Stimulated activated CD4-positive, alpha-beta T cell treated with anti-CD3 and anti-CD28 coated beads, TNF-alpha, amount 100 ng/mL, for 4 hours (primary cell): ENCODE measurements at places on chromosomes 1 and 21.

- DNase-seq, result no peak
Observed at GRCh38 chr1:200886594-200886993, 8.1 kb upstream of the INAVA start.

DNA sequence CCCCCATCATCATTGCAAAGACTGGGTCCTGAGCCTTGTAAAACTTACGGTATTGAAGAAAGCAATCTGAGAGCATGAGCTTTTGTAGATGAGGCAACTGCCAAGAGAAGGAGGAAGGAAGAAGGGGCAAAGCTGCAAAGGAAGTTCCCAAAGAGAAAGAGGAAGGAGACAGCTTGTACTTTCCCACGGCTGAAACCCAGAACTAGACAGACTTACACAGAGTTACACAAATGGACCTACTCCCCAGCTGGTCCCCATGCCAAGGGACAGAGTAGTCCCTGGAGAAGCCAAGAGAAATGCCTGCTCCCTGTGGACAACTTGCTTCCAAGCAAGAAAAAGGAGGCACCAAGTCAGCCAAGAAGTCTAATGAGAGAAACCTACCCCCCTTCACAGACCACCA is 22.6 kb downstream of the SLC5A9 start:
- no peak for DNase-seq

DNA sequence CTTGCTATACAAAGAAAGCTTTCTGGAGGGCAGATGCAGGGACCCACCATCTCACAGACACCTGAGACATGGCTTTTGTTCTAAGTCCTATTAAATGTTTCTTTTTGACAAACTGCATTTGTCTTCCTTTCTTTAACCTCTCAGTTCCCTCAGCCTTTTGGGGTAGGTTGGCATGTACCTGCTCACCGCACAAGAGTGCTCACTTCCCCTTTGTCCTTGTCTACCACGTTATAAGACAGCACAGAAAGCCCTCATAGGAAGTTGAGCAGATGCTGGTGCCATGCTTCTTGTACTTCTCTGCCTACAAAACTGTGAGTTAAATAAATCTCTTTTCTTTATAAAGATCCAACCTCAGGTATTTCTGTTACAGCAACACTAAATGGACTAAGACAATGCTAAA is 31.9 kb upstream of the RGS21 start:
- no peak for DNase-seq

DNA sequence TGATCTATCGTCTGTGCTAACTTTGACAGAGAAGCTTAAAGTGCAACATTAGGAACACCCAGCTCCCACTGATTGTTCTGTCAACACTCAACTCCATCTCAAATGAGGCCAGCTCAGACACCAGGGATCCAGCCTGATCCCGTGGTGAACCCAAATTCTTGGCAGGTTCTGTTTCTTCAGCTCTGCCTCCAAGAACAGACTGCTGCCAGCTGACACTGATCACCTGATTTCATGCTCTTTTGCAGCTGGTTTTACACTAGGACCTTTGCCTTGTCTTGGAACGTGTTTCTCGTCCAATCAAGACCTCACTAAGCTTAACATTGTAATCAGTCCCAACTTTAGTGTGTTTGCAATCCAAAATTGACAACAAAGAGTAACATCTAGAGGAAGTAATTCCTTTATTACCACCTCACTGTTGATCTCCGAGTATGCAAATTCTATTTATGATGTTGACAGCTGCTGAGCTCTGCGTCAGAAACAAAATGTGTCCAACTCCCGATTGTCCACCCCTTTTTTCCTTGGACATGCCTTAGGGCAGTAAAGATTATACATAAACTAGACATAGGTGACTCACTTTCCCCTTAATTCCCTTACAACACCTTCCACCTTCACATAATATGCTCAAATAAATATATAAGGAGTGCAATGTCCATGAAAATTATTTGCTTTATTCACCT is 1.6 kb upstream of the HYI start:
- no peak for DNase-seq

GRCh38 chr1:78240755-78241154 is 195.0 kb downstream of the GIPC2 start:
- no peak for DNase-seq

GRCh38 chr1:58774027-58774426 is 9.8 kb downstream of the JUN start:
- no peak for DNase-seq

DNA sequence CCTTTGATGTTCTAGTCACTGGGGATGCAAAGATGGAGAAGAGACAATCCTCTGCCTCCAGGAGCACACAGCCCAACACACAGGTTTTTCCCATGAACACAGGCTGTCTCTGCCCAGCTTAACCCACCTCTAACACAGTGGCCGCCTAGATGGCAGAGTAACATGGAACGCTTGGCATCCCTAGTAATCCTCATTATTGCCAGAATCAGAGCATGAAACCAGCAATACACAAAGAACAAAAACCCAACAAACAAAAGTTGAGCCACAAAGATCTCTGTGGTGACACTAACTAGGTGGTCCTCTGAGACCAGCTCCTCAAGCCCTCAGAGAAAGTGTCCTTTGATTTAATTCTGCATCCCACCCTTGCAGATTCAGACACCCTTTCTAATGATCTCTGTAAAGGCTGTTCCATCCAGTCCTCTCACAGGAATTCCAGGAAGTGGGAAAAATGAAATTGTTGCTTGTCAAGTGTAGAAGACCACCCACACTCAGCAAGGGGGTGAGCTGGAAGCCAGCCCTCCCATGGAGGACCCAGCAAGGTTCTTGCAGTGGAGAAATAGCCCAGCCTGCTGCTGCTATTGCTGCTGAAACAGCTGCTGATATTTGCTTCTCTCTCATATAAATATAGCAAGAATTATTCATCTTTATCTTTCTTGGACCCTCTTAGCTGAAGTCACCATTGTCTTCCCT is 7.4 kb upstream of the ATP2B4 start:
- no peak for DNase-seq

- no peak for DNase-seq
Observed at GRCh38 chr1:200206340-200206739, 178.8 kb downstream of the NR5A2 start.

GRCh38 chr1:113253187-113253586 is 137.1 kb upstream of the MAGI3 start:
- no peak for DNase-seq

- DNase-seq, result no peak
Observed at GRCh38 chr1:55369474-55369873, 154.3 kb upstream of the USP24 start.
